ENCODE measurements at places on chromosomes 11 and 22.

- no peak for DNase-seq
Observed at GRCh38 chr11:94469416-94469815, 24.2 kb downstream of the MRE11 start.

- no peak for DNase-seq
Observed at GRCh38 chr11:60978546-60979380, 7.3 kb downstream of the CD6 start.

GRCh38 chr11:115869131-115869530 lies 364.9 kb upstream of the CADM1 start:
- DNase-seq = no peak

GRCh38 chr11:72305077-72305476 lies 61.1 kb upstream of the PHOX2A start:
- no peak for DNase-seq

- DNase-seq = no peak
Observed at GRCh38 chr11:2374456-2375201, 2.5 kb upstream of the CD81 start.

DNA sequence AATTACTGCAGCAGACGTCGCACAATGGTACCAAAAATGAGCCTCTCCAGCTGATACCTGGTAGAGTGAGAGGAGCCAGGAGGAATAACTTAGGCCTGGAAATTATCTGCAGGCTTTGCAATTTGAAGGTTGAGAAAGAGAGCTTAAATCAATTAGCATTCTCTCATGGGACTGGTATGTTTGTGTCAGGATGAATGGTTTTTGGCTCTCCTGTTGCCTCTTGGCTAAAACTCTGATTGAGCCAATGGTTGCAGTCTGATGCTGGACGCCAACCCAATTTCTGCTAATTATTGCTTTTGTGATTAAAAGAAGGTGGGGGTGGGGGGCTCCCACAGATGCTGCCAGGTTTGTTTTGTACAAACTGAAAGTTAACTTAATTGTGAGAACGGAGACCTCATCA lies 12.5 kb upstream of the NELL1 start:
- no peak for DNase-seq

DNA sequence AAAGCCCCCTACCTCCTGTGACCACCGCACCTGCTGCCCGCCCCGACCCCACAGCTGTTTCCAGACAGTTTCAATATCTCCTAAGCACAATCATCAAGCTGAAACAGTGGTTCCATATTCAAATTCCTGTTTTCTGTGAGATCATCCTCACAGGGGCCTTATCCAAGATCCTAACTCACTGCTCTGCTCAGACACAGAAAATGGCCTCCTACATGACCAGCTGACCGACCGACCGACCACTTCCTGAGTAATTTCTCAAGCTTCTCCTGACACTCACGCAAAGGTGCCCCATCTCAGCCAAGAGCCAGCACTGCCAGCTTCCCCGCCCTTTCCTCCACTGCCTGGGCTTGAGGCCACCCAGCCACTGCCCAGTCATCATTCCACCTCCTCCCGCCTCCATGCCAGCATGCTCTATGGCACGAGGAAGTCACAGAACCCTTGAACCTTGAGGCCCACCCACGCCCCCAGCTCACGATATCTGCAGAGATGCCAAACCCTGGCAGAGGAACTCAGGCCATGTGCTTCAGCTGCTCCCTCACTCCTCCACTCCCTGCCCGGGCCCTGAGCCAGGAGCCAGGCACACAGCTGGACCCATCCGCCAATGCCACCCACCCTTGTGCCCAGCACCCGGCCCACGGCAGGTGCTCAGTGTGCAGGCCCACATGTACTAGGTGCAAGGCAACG lies 14.0 kb downstream of the KIAA0930 start:
- no peak for DNase-seq

DNA sequence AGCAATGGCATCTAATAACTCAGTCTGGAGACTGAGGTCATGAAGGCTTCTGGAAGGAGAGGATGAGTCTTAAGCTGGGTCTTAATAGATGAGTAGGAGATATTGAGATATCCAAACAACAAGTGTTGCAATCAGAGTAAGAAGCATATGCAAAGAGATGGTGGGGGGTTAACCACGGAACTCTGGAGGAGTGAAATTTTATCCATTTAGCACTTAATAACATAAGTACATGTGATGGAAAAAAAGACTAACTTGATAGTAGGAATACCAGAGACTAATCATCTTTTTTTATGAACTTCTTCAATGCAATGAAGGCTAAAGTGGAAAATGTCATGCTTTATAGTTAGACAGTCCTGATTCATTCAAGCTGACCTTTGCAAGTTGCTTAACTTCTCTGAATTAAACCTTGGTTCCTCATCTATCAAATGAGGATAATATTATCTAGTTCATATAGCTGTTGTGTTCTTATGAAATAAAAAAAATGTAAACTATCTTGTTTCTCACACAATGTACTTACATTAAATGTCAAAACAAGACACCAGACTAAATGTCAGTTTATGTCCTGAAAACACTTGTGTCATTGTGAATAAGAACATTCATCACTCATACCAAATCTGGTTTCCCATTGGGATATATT lies 403.1 kb upstream of the CCDC90B start:
- no peak for DNase-seq

DNA sequence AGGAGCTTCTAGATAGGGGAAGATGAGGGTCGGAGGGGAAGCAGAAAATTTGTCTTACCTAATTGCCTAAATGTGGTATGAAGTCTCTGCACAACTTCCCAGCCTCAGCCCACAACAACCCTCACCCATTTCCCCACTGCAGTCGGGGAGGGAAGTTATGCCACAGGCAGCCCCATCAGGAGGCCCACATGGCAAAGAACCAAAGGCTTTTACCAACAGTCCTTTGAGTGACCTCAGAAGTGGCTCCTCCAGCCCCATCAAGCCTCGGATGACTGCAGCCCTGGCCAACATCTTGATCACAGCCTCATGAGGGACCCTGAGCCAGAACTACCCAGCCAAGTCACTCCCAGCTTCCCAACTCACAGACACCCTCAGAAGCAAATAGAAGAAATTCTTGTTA lies 54.8 kb downstream of the CHST1 start:
- DNase-seq = no peak

DNA sequence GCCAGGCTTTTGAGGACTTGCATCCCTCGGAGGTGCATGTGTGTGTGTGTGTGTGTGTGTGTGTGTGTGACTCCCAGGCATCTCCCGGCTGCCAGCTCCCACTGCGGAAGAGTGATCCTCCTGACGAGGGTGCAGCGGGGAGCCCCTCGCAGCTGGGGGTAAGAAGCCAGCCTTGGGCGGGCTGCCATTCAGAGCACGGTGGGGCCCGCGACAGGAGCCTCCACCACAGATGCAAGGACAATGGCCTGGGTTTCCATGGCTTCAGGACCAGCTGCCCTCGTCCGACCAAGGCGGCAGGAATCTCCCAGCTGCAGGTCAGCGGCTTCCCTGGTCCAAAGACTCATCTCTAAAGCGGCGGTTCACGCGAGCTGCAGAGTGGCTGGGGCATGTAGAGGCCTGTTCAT lies 908.5 kb downstream of the BRD1 start:
- no peak for DNase-seq

DNA sequence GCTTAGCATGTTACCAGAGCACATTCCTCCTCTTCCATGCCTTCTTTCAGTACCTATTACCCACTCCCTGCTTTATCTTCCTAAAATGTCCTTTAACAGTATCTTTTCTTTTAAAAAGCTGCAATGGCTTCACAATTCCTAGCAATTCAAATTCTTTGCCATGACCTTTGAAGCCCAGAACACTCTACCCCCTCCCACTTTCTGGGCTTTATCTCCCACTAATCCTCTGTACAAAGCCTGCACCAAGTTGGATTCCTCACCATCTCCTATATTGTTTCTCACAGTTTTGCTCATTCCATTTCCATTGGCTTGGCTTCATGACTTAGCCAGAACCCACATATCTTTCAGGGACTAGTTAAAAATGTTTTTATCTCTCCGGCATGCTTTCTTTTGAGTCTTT lies 80.9 kb downstream of the FAM76B start:
- DNase-seq = no peak

GRCh38 chr22:27205492-27206373 lies 548.3 kb downstream of the MIAT start:
- DNase-seq = no peak

GRCh38 chr22:41654322-41654721 lies 33.2 kb downstream of the XRCC6 start:
- no peak for DNase-seq

GRCh38 chr11:124519850-124520549 lies 23.5 kb downstream of the OR8B12 start:
- DNase-seq = no peak

Measured in NCI-H1092 (cell line).